ENCODE measurements at places on chromosomes 12 and 14. TPM values are rescaled to one million over a fixed set of nuclear protein-coding genes. Genes with fewer than 3 reads are reported as not detected.

The GLIPR1L2 gene
- total RNA-seq: 0.13 TPM

The CACNA1C gene
- 0.38 TPM for total RNA-seq

The SENP1 gene
- 9.6 TPM for total RNA-seq

The IL26 gene
- total RNA-seq: not detected

The PRPF39 gene
- total RNA-seq: 18.2 TPM

The SLC39A5 gene
- not detected for total RNA-seq

The ADGRD1 gene
- total RNA-seq: 0.26 TPM

The CLEC4C gene
- not detected for total RNA-seq

The NRIP2 gene
- not detected for total RNA-seq

The CSRP2 gene
- 12.8 TPM for total RNA-seq

The POTEG gene
- not detected for total RNA-seq

The AJUBA gene
- total RNA-seq: 35.7 TPM

The COX8C gene
- not detected for total RNA-seq

The XPOT gene
- total RNA-seq: 47.7 TPM

The ARID4A gene
- total RNA-seq: 10.6 TPM

The TMTC1 gene
- total RNA-seq: 6.3 TPM

The MYO1A gene
- total RNA-seq: under 0.01 TPM

The C14orf180 gene
- not detected for total RNA-seq

The C3AR1 gene
- 0.13 TPM for total RNA-seq

The SPATS2 gene
- 15.0 TPM for total RNA-seq

The IL31 gene
- not detected for total RNA-seq

The KRT78 gene
- total RNA-seq: not detected

The ZBTB42 gene
- total RNA-seq: 5.4 TPM

The OTOGL gene
- total RNA-seq: 0.26 TPM

The METTL1 gene
- total RNA-seq: 4.0 TPM

The FBRSL1 gene
- total RNA-seq: 4.8 TPM

The HOXC9 gene
- total RNA-seq: 0.13 TPM

The NTF3 gene
- not detected for total RNA-seq

The KLRG1 gene
- 0.51 TPM for total RNA-seq

The APOF gene
- not detected for total RNA-seq

The KLHL33 gene
- total RNA-seq: under 0.01 TPM

The HAL gene
- total RNA-seq: 0.25 TPM

The CD69 gene
- 0.39 TPM for total RNA-seq

The DPF3 gene
- total RNA-seq: 0.38 TPM

All from dermis microvascular lymphatic vessel endothelial cell (primary cell).